ENCODE measurements at places on chromosomes 7 and 10.

DNA sequence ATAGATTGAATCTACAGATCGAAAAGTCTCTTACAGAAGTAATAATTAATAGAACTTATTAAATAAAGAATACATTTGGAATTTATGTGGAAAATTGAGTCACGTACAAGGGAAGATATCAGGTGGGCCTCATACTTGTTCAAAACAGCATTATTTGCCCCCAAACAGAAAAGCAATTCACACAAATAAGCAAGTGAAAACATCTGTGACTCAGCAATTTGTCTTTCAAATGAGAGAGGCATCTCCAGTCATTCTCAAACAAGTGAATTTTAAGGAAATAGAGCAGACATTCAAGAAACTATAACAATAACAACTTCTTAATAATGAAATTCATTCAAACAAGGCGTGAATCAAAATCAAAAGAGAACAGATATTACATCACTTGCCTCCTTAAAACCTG lies 50.1 kb downstream of the SEMA3A start:
- no peak for DNase-seq

DNA sequence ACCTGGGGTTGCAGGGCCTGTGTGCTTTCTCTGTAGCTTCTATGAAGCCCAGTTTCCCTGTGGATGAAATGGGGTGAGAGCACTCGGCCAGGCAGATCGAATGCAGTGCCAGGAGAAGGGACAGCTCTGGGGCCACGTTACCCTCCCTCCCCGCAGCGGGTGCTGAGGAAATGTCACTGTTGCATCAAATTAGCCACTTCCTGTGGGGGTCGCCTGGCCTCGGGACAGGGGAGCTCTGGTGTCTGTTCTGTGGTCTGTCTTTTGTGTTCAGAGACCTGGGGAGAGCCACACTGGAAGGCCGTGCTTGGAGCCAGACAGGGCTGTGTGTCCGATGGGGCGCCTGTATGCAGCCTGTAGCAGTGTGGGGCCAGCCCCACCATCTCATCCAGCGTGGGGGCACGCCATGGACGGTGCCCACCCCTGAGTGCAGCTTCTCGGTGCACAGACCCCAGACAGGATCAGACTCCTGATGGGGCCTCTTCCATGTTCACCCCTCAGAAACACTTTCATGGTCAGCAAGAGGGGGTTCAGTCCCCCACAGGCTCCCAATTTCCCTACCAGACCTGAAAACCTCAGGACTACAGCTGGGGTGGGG lies 13.6 kb downstream of the TTYH3 start:
- no peak for DNase-seq

DNA sequence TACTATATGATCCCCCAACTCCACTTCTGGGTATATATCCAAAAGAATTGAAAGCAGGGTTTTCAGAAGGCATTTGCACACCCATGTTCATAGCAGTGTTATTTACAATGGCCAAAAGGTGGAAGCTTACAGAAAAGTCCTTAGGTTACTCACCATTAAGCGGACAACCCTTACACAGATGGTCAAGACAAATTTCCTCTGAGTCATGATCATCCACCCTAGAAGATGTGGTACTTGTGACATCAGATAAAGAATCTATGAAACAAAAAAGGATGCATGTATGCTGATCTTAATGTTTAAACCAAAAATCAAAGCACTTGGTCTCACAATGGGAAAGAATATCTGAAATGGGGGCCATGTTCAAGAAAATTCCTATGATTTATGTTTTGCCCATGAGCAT lies 31.1 kb downstream of the ZC3HAV1 start:
- no peak for DNase-seq

GRCh38 chr7:2864999-2865670 lies 21.0 kb upstream of the GNA12 start:
- peak; percentile 56 for DNase-seq

All from stimulated activated CD4-positive, alpha-beta T cell treated with anti-CD3 and anti-CD28 coated beads, Interleukin-2, amount 100 ng/mL, for 4 hours (primary cell).